ENCODE measurements at places on chromosomes 11 and 22. TPM values are rescaled to one million over a fixed set of nuclear protein-coding genes. Genes with fewer than 3 reads are reported as not detected.
A peak's percentile ranks its signal among the peaks of the same experiment; 100 is the strongest.

Gene BDNF
- 174 TPM for total RNA-seq

GRCh38 chr22:40030758-40031095, 36.0 kb downstream of the FAM83F start:
- DNase-seq, result no peak

Gene PPP2R5B
- total RNA-seq, result 6.4 TPM

- DNase-seq, result peak; percentile 98
Measured at GRCh38 chr11:126992065-126992803, 8.3 kb downstream of the KIRREL3 start.

DNA sequence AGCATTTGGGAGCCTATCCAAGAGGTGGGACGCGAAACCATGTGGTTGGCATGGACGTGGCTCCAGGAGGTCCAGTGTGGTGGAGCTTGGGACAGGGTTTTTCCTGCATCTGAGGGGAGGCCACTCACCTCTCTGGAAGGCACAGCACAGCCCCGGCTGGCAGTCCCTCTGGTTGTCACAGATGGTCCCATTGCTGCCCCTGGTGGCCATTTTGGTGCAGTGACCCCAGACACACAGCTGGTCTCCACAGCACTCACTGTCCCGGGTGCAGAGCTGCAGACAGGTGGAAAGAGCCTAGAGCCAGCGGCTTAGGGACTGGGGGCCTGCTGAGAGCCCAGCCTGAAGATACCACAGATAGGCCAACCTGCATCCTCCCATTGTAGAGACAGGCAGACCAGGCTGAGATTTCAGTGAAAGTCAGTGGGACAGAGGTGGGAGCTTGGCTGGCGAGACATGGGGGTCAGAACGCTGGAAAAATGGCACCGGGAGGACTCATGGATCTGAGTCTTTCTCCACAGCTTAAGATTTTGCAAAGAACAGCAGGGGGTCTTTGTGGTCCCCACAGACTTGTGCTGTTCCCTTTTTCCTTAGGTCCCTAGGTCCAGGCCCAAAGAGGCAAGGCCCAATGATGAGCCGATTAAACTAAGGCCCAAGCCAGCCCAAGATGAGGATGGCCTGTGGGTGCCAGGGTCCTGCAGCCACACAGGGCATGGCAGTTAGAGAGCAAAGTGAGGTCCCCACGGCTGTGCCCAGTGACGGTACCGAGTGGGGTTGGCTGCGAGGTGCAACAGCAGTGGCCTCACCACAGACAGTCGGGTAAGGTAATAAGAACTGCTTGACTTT, 41.4 kb downstream of the DKK3 start:
- peak; percentile 37 for DNase-seq

DNA sequence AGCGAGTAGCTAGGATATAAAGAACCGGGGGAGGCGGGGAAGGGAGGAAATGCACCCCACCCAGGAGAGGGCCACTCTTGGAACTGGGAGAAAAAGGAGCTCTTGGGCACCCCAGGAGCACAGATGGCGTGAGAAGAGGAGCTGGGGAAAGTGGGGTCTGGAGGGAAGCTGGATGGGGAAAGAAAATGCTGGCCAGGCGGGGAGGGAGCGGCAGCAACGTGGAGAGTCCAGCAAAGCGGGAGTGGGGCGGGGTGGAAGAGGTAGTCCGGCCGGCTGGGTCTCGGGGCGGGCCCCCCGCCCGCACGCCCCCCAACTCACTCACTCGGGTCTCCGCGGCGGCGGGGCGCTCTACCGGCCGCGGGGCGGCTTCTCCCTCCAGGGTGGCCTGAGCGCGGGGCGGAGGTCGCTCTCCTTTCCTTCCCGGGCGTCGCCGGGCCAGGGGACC, 522 bp downstream of the TOB2 start:
- DNase-seq, result no peak

DNA sequence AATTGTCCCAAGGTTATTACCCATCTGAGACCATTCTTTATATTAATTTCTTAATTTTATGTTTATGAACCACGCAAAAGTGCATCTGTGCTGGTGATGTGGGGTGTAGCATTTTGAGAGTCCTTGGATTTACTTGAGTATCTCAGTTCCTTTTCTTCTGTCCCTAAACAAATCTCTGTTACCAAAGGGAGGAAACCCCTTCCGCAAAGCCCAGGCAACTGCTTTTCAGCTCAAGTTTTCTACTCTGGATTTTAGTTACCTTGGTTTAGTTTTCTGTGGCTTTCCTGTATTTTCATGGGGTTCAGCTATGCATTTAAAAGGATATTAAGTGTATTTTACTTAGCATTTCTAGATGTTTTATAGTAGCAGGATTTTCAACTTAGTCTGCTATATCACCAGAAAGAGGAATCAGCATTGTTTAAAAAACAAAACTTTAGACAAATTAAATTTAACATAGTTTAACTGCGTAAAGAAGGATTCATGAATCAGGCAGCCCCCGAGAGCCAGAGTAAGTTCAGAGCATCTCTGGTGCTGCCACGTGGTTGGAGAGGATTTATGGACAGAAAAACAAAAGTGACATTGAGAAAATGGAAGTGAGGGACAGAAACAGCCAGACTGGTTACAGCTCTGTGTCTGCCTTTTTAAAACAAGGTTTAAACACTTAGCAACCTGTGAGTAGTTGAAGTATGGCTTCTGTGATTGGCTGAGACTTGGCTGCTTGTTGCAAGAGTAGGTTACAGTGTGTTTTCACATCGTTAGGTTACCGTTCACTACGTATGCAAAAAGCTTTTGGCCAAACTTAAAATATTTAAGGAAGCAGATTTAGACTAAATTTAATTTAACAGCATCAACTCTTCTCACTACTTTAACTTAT, 9.6 kb downstream of the ADM start:
- DNase-seq, result peak; percentile 71

Gene KDM4E
- not detected for total RNA-seq

Gene NCF4
- total RNA-seq, result not detected

DNA sequence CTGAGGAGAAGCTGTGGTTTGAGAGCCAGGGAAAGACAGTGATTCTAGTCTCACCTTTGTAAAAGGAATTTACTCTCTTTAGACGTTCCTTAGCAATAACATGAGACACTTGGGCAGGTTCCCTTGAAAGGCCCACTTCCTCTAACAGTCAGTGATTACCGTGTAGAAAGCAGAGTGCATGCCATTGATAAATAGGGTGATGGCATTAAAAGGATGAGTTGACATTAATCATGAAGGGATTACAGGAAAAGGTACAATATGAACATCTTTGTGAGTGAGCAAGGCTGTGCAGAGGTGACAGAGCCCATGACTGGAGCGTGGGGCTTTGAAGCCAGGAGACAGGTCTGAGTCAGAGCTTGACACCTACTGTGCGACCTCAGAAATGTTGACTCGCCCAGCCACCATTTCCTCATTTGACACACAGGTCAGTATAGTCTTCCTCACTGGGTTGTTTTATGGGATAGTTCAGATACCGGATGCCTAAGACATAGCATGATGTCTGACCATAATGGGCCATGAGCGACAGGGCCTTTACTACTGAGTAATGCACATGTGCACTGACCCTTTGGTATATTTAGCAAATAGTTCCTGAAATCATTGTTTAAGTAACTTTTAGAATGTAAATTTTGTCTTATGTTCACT, 341.7 kb upstream of the MTNR1B start:
- DNase-seq, result peak; percentile 31

Gene CCDC73
- not detected for total RNA-seq

- peak; percentile 53 for DNase-seq
Measured at GRCh38 chr22:22593964-22594656, 35.0 kb upstream of the PRAME start.

Gene ARHGAP8
- total RNA-seq, result 0.18 TPM

Gene TRIM29
- not detected for total RNA-seq

Gene HTR3A
- total RNA-seq, result not detected

DNA sequence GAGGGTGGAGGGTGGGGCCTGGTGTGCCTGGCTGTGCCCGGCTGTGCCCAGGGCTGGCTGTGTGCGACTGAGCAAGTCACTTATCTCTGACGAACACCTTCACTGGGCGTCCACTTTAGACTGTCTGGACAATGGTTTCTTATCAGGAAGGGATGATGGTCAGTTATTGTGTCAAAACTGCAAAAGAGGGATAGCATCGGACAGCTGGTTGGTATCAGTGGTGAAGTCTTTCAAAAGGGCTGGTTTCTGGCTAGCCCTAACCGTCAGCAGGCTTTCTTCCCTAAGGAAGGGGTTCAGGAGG, 4.1 kb upstream of the MGAT3 start:
- DNase-seq, result no peak

DNA sequence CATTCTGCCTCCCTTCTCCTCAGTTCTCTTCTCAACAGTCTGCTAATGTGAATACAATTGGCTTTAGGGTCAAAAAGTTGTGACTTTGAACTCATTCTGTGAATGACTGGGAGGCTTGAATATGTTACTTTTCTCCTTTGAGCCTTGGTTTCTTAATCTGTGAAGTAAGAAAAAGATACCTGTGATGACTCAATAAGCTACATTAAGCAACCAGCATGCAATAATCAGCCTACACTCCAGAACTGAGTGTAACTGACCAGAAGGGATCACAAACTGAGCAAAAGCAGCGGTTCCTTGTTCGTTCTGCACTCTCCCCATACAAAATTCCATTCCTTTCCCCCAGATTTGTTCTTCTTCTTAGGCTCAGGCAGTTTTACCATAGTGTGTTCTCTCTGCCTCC, 23.4 kb downstream of the ZNF202 start:
- DNase-seq, result no peak

- DNase-seq, result no peak
Measured at GRCh38 chr11:88308576-88308975, 29.0 kb downstream of the CTSC start.

DNA sequence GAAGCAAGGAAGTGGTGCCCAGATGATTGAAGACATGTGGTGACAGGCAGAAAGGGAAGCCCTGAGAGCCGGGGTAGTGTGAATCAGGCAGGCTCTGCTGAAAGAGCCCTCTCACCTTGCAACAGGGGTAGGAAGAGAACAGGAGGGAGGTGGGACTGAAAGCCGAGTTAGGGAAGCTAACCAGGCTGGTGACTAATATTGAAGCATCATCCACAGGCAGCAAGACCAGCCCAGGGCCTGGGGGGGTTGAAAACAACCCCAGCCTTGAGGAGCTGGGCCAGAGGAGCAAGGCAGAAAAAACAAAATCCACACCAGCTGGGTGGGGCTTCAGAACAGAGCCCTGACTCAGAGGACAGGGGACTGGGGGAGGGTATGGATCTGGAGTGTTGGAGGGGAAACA, 35.0 kb upstream of the CRTAM start:
- peak; percentile 79 for DNase-seq

- DNase-seq, result no peak
Measured at GRCh38 chr11:7300281-7300680, 48.6 kb downstream of the SYT9 start.

DNA sequence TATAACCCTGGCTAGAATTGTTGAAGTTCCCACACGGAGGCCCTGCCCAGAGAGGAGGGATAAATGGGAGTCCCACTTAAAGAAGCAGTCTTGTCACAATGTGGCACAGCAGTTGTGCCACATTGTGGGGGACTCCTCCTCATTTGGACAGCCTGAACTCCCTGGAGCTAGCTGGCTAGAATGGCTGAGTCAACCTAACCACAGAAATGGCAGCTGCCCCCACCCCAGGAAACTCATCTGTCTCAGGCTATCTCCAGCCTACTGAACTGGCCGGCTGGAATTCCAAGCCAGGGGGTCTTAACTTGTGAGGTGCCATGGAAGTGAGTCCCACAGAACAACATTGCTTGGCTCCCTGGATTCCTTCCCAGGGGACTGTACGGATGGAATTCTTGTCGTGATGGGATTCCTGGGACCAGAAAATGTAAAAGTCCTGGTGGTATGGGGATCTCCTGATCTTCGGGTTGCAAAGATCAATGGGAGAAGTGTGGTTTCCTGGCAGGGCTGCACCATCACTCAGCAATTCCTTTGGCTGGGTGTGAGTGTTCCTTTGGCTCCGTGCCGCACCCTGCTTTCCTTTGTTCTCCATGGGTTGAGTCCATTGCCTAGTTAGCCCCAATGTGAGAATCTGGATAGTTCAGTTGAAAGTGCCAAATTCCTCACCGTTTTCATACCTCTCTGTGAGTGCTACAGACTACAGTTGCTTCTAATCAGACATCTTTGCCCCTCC, 791.2 kb upstream of the FAT3 start:
- DNase-seq, result peak; percentile 30

Gene OPCML
- total RNA-seq, result under 0.01 TPM

GRCh38 chr11:8006349-8006977, 19.3 kb downstream of the EIF3F start:
- DNase-seq, result peak; percentile 71

DNA sequence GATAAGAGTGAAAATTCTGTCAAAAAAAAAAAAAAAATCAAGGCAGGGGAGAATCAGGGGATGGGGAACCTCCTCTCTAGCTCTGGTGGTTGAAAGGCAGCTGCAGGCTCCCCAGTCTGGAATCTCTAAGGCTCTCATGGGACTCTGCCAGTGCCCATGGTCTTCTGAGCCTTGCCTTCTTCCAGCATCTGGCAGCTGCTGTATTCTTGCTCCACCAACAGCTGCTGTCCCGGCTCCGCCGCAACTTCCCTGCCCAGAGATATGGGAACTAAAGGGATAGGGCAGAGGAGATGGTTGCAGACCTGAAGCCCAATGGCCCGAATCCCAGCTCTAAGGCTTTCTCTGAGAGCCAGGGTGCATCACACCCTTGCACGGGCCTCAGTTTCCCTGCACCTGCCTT, 49.5 kb upstream of the PHF21B start:
- no peak for DNase-seq

Gene KRTAP5-9
- not detected for total RNA-seq

Gene OR10A2
- total RNA-seq, result not detected

DNA sequence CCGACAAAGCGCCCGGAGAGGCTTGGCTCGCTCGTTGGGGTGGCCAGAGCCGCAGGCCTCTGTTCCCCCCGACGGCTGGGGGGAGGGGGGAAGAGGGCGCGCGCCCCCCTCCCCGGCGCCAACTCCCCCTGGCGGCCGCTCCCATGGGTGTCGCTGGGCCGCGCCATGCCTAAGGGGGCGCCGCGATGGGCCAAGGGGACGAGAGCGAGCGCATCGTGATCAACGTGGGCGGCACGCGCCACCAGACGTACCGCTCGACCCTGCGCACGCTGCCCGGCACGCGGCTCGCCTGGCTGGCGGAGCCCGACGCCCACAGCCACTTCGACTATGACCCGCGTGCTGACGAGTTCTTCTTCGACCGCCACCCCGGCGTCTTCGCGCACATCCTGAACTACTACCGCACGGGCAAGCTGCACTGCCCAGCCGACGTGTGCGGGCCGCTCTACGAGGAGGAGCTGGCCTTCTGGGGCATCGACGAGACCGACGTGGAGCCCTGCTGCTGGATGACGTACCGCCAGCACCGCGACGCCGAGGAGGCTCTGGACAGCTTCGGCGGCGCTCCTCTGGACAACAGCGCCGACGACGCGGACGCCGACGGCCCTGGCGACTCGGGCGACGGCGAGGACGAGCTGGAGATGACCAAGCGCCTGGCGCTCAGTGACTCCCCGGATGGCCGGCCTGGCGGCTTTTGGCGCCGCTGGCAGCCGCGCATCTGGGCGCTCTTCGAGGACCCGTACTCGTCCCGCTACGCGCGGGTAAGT, 1.4 kb downstream of the KCNC1 start:
- no peak for DNase-seq

All from IMR-90 (cell line).